ENCODE measurements at places on chromosomes 1 and 21. TPM values are rescaled to one million over a fixed set of nuclear protein-coding genes. Genes with fewer than 3 reads are reported as not detected.

DNA sequence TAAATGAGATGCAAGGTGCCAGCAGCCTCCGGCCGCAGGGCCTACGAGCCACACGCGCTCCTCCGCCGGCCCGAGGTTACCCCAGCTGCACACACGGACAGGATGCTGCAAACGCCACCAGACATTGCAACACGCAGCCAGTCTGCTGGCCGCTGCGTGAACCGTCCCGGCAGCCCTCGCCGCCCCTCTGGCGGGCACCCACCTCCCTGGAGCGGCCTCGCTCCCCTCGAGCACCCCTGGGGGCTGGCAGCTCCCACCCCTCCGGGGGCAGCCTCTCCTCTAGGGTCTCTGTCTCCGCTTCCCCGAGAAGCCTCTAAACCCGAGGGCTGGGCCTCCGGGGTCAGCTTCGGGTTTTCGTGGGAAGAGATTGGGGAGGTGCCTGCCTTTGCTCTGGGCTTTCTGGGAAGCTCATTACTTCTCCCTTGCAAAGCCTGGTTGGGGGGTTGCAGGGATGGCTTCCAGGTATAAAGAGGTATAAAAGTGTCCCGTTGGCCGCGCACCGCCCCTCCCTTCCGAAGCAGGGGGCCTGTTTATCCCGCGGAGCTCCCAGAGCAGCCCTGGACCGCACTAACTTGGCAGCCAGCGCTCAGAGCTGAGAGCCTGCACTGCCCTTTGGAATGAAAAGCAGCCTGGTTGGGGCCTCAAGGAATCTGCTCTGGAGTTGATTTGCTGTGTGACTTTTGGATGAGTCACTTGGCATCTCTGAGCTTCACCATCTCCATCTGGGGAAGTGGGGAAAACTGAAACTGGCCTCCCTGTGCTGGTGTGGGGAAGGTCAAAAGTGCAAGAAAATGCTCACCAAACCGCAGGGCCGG is 21.8 kb downstream of the DHRS3 start:
- peak; percentile 68 for DNase-seq

- no peak for DNase-seq
These were observed 19.5 kb upstream of the TSNAX start for GRCh38 chr1:231508941-231509340.

GRCh38 chr1:112935461-112936111 is 20.4 kb downstream of the SLC16A1 start:
- no peak for DNase-seq

DNA sequence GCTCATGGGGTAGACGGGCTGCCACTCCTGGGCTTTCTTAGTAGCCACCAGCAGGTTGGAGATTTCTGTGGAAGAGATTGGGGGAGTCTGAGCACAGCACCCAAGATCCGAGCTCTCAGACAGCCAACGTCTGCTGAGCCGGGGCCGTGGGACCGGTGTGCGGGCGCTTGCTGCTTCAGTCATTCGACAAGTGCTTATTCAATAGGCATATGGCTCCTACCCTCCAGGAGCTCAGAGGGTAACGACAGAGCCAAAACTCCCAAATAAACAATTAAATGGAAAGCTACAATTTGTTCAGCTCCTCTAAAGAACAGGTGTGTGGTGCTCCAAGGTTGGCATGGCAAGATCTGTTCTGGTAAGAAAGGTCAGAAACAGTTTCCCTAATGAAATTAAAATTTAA is 106.0 kb downstream of the RAVER2 start:
- DNase-seq: no peak

GRCh38 chr21:43973634-43973955 is 38.5 kb upstream of the TRAPPC10 start:
- DNase-seq: no peak

DNA sequence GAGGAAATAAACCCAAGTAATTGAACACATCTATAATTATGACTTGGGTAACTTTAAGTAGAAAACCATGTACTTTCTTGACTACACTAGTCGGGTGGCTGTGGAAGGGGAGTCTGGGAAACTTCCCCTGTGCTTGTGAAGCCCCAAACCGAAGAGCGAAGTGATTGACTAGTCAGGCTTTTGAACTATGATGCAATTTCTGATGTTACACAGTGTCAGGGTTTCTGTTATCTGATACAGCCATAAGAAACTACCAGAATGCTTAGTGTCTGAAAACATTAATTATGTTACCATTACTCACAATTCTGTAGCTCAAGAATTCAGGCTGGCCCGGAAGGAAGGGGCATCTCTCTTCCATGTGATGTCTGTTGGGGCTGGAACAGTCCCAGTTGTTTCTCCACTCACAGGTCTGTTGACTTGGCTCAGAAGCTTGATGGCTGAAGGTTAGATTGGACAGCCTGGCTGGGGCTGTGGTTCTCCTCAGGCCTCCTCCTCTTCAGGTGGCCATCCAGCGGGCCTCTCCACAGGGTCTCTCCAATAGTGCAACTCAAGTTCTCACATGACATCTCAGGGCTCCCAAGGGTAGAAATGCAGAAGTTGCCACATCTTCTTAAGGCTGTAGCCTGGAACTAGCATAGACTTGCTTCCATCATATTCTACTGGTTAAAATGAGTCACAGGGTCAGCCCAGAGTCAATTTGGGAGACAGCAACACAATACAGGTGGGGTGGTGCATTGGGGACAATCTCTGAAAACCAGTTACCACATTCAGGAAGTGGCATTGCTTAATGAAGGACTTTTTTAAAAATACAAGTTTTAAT is 8.3 kb upstream of the C8B start:
- no peak for DNase-seq

DNA sequence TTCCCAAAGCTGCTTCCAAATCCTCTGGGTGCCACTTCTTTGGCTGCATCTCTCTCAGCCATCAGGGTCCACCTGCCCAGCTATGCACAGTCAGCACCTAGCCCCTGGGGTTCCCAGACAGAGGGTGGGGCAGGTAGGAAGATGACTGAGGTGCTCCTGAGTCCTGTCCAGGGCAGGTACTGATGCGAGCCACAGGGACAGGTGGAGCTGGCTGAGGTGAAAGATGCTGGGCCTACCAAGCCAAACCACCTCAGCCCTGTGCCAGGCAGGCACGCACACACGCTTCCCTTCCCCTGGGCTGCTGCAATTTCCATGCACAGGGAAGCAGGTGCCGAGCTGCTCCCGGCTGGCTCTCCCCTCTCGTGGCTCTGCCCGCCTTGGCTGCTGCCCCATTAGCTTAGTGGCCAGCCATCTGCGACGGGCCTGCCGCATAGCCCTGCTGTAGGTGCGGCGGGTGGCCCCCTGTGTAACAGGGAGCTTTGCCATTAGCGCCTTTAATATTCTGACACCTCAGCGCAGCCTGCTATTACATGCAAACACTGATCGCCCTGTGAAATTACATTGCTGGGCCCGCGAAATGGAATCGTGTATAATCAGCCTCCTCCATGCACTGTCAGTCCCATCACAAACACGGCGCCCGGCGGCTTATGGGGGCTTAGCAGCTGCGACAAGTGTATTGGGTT is 38.9 kb downstream of the DMAP1 start:
- no peak for DNase-seq

DNA sequence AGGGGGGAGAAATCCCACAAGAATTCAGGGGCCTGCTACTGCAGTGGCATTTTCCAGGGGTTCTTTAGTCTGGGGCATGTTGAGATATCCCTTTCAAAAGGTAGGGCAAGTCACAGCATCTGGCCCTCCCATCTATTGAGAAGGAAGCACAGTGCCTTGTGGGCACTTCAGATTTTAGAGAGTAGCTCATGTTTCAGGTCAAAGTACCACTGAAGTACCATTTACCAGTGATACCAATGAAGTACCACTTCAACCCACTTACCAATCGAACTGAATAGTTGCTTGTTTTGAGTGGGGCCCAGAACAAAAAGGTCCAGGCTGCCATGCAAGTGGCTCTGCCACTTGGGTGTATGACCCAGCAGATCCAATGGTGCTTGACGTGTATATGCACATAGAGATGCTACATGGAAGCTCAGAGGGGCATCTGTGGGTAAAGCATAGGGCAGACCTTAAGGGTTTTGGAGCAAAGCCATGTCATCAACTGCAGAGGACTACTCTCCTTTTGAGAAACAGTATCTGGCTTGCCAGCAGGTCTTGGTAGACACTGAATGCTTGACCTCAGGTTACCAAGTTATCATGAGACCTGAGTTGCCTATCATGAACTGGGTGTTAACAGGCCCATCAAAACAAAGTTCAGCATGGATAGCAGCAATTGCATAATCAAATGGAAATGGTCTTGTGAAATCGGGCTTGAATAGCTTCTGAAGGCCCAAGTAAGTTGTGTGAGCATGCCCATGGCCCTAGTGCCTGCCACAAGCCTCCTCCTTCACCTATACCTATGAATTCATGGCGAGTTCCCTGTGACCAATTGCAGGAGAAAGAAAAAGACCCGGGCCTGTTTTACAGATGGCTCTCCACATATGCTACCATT is 23.5 kb downstream of the PLA2G2D start:
- no peak for DNase-seq

DNA sequence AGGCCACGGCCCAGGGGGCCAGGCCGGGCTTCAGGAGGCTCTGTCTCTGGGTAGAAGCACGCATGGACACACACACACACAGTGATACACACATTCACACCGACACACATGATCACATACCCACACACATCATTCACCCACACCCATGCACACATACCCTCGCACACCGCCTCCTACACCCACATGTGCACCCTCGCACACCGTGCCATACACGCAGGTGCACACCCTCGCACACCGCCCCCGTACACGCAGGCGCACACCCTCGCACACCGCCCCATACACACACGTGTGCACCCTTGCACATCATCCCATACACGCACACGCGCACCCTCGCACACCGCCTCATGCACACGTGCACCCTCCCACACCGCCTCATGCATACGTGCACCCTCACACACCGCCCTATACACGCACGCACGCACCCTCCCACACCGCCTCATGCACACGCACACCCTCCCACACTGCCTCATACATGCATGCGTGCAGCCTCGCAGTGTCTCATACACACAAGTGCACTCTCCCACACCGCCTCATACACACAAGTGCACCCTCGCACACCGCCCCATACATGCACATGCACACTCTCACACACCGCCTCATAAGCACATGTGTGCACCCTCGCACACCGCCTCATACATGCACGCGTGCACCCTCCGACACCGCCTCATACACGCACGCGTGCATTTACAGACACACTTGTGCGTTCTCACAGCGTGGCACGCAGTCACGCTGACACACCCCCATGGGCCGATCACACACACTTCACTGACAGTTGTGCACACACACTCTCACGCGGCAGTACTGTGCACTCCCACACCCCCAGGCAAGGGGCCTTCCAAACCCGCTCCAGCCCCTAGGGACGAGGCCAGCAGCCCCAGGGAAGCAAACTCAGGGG is 128.1 kb downstream of the SIK1 start:
- no peak for DNase-seq

UTS2 gene
- total RNA-seq: not detected

GRCh38 chr1:66214901-66215300 is 319.1 kb upstream of the SGIP1 start:
- DNase-seq: no peak

- DNase-seq: peak; percentile 45
These were observed 2.4 kb upstream of the PROX1 start for GRCh38 chr1:213985209-213986019.

- DNase-seq: no peak
These were observed 157.7 kb downstream of the HHIPL2 start for GRCh38 chr1:222390181-222390580.

DNA sequence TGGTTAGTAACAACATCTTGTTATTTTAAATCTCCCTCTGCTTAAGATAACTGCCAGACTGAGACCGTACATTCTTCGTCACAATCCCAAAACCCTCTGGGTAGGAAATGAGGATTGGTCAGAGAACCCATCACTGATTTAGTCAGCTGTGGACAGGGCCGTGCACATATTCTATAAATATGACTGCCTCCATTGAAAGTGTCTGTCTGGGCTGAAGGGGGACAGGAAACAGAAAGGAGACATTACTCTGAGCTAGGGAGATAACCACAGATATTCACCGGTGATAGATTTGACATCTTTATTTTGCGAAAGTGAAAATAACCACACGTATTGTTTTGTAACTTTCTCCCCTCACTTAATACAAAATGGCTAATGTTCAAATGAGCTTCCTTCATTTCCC is 36.9 kb upstream of the ST6GALNAC5 start:
- no peak for DNase-seq

DNA sequence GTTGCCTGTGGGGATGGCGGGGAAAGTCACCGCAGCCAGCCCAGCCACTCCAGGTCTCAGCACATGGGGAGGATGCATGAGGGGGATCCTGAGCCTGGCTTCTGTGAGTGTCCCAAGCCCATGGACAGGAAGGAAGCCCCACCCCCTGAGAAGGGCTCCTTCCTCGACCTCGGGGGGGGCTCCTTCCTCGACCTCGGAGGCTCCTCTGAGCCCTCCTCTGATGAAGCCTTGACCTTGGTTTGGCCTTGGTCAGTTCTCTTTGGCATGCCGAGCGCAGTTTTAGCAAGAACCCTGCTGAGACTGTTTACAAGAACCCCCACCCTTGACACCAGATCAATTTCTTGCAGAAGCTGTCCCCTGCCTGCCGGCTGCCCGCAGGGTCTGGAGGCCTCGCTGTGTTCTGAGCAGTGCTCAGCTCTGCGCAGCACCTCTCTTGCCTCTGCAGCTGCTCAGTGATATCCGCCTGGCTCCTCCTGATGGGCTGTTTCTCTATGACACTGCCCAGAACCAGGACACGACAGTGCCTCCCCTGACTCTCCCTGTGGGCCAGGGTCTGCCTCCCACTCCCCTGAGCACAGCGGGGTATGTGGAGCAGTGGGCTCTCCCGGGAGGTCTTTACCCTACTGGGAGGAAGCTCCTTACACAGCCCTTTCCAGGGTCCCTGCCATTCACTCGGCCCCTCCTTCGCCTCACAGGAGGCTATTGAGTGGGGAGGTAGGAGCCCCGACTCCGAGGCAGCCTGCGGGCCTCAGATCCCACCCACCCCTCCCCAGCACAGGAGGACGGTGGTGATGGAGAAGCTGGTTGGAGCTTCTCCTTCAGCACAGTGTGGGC is 15.4 kb downstream of the ACTRT2 start:
- DNase-seq: no peak

GRCh38 chr21:34519016-34519415 is 7.0 kb upstream of the KCNE1 start:
- DNase-seq: no peak

- DNase-seq: peak; percentile 96
These were observed at the start of gene QSOX1 for GRCh38 chr1:180154325-180155181. QSOX1 (plus strand) TSS chr1:180154869; CDS start chr1:180154908, 39 bp downstream.

GBP1 gene
- 23.5 TPM for total RNA-seq

DNA sequence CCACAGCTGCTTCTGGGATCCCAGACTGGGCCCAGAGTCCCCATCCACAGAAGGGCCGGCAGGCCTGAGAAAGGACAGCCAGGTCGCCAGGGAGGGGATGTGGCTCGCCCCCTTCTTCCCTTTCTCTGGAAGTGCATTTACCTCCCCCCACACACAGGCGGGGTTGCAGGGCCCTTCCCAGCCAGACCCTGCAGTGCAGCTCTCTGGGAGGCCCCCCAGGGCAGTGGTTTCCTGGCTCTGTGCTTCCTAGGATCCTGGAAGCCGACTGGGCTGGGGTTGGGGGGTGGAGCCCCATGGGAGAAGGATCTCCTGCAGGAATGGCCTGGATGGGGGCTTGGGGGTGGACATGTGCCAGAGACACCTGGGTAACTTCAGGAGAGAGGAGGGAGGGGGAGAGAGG is 4.2 kb upstream of the COL6A1 start:
- no peak for DNase-seq

All from liver (tissue), 10 donors.